ENCODE measurements at places on chromosomes 1 and 21. TPM values are rescaled to one million over a fixed set of nuclear protein-coding genes. Genes with fewer than 3 reads are reported as not detected.

The EXTL1 gene
- 0.29 TPM for total RNA-seq

The IL19 gene
- total RNA-seq: 0.40 TPM

The CNR2 gene
- 0.12 TPM for total RNA-seq

The PLPPR4 gene
- 0.48 TPM for total RNA-seq

The OR6F1 gene
- total RNA-seq: not detected

The SHE gene
- total RNA-seq: 3.9 TPM

The ZNF695 gene
- total RNA-seq: 5.3 TPM

The SDHB gene
- total RNA-seq: 208 TPM

The PEX10 gene
- 22.7 TPM for total RNA-seq

The CELA3B gene
- 0.42 TPM for total RNA-seq

The CRNN gene
- total RNA-seq: not detected

The PTPRC gene
- total RNA-seq: 11.2 TPM

The NUDT4B gene
- 1.7 TPM for total RNA-seq

The RGS8 gene
- total RNA-seq: not detected

The OR10J1 gene
- total RNA-seq: not detected

The APOBEC4 gene
- not detected for total RNA-seq

The CFAP141 gene
- not detected for total RNA-seq

The MYOG gene
- total RNA-seq: not detected

The OR2L5 gene
- total RNA-seq: not detected

The SPATA21 gene
- total RNA-seq: not detected

The DDAH1 gene
- 130 TPM for total RNA-seq

The OR2T3 gene
- not detected for total RNA-seq

The OXCT2 gene
- total RNA-seq: 0.77 TPM

The ZSWIM5 gene
- total RNA-seq: 9.0 TPM

The CYP4A22 gene
- total RNA-seq: not detected

The PYHIN1 gene
- total RNA-seq: 0.61 TPM

The CLCNKA gene
- 0.42 TPM for total RNA-seq

The CNTN2 gene
- 1.4 TPM for total RNA-seq

The HFM1 gene
- total RNA-seq: not detected

The KCNJ9 gene
- 0.11 TPM for total RNA-seq

The PLOD1 gene
- total RNA-seq: 72.5 TPM

The CFHR4 gene
- not detected for total RNA-seq

The NEGR1 gene
- 4.0 TPM for total RNA-seq

The RAB25 gene
- 213 TPM for total RNA-seq

The FMO5 gene
- 65.6 TPM for total RNA-seq

The C1orf94 gene
- not detected for total RNA-seq

The TAS1R1 gene
- total RNA-seq: not detected

The OLFML3 gene
- 17.4 TPM for total RNA-seq

The PBXIP1 gene
- total RNA-seq: 22.0 TPM

The GJA9 gene
- 0.88 TPM for total RNA-seq

The DRAXIN gene
- total RNA-seq: 0.05 TPM
